Tibial artery (tissue), 4 donors: ENCODE measurements at places on chromosomes 3 and 15.

- H3K4me3 ChIP-seq, result no peak overlapping the region
- DNase-seq, result no peak
- H3K4me1 ChIP-seq, result peaks cover 46% of the 10 kb centered on the region
- H3K36me3 ChIP-seq, result no peaks in the 10 kb centered on the region
- H3K27ac ChIP-seq, result peak overlapping the region; percentile 53
- no peaks in the 10 kb centered on the region for H3K27me3 ChIP-seq
Measured at GRCh38 chr15:89026167-89026566, 62.1 kb upstream of the ABHD2 start.

GRCh38 chr3:129474984-129475804 lies 35.2 kb downstream of the IFT122 start:
- H3K27me3 ChIP-seq, result no peaks in the 10 kb centered on the region
- peaks cover 59% of the 10 kb centered on the region for H3K36me3 ChIP-seq

DNA sequence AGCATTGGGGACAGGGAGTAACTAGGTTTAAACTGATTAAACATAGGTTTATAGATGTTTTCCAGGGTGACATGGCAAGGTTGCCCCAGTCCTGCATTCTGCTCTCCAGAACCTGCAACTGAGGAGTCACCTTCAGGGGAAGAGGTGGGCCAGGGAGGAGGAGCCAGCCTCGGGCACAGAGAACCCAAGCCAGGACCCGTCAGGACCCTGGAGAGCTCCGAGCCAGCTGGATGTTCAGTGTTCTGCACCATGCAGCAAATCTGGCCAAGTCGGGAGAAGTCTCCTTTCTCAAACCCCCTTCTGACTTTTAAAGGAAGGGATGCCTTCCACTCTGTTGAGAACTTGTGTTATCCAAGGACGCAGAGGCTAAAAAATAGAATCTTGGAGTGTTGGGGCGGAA lies 62.1 kb upstream of the SLC6A11 start:
- H3K4me3 ChIP-seq, result no peak overlapping the region
- H3K36me3 ChIP-seq, result no peaks in the 10 kb centered on the region
- no peak for DNase-seq
- no peaks in the 10 kb centered on the region for H3K4me1 ChIP-seq
- H3K27me3 ChIP-seq, result peaks cover 32% of the 10 kb centered on the region

GRCh38 chr3:177860184-177860583 lies 662.9 kb upstream of the TBL1XR1 start:
- no peak overlapping the region for H3K4me3 ChIP-seq
- H3K4me1 ChIP-seq, result no peaks in the 10 kb centered on the region
- no peaks in the 10 kb centered on the region for H3K36me3 ChIP-seq
- no peaks in the 10 kb centered on the region for H3K27me3 ChIP-seq

DNA sequence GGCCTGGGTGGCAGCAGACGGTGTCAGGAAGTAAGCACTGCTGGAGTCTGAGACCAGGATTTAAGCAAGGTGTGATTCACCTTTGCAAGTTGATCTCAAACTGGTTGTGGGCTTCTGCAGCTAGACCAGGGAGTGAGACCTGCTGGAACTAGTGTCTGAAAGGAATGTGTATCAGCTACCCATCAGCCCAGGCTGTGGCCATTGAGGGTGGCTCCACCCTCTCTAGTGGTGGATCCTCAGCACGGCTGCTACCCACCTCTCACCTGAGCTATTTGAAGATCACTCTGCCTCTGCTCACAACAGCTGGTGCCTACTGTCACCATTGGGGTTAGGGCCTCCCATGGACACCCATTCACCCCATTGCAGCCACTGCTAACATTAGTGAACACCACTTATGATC lies 140.3 kb upstream of the DCBLD2 start:
- DNase-seq, result no peak
- no peaks in the 10 kb centered on the region for H3K36me3 ChIP-seq
- no peaks in the 10 kb centered on the region for H3K27me3 ChIP-seq

DNA sequence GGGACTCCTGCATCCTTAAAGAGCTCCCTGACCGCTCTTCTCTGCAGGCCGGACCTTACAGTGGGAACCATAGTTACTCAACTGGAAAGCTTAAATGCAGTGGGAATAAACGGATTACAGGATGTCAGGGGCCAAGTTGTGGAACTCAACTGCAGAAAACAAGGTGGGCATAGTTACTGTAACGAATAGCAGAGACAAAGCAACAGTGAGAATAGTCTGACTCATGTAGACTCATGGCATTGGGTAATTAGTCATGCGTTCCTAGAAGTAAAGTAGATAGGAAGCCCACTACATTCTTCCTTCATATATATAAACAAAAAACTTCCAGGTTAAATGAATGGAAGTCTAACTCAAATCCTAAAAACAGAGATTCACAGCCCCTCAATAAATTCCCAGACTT lies 95.5 kb upstream of the CHRNA7 start:
- H3K4me3 ChIP-seq, result no peak overlapping the region
- no peak for DNase-seq
- no peaks in the 10 kb centered on the region for H3K4me1 ChIP-seq
- H3K27ac ChIP-seq, result no peak overlapping the region
- no peaks in the 10 kb centered on the region for H3K27me3 ChIP-seq

DNA sequence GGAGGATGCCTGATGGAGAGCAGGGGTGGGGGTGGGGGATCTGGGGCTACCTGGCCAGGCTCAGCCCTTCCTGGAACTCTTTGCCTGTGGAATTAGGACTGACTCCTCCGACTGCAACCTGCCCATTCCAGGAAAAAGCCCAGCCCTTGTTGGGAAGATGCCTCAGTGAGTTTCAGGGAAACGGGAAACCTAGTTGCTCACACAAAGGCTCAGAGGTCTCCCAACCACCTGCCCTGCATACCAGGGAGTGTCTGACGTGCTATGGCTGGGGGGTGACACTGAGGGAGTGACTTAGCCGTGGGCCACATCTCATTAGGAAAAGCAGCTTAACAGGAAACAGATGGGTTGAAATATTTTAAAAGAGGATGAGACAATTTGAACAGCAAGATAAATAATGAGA lies 27.9 kb downstream of the CYP8B1 start:
- no peak overlapping the region for H3K4me3 ChIP-seq
- peaks cover 5% of the 10 kb centered on the region for H3K4me1 ChIP-seq
- DNase-seq, result no peak
- no peaks in the 10 kb centered on the region for H3K36me3 ChIP-seq

DNA sequence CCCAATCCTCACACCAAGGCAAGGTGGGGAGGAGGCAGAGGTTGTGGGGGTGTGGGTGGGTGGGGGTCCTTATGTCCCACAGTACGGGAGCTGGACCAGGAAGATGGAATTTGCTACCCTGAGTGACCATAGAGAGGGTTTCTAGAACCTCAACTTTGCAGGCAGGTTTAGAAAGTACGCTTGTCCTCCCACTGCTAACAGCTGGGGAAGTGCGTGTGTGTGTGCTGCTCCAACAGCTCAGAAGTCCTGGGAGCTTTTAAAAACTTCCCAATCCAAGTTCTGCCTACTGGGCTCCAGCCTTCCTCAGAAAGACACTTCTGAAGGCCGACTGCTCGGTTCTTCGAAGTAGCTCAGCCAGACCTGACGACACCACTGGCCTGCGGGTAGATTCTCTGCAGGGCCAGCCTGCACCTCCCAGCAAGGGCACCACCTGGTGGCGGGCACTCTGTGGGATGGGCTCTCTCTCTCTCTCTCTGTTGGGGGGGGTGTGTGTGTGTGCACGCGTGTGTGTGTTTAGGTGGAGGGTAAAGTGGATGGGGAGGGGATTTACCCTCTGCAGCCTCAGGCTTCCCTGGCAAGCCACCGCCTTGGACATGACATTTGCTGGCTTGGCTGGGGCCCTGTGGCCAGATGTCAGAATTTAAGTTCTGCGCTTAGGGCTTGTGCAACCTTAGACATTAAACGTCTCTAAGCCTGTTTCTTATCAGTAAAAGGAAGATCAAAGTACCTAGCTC lies 15.6 kb downstream of the TMEM158 start:
- no peak overlapping the region for H3K4me3 ChIP-seq
- DNase-seq, result peak; percentile 83
- H3K27ac ChIP-seq, result no peak overlapping the region

DNA sequence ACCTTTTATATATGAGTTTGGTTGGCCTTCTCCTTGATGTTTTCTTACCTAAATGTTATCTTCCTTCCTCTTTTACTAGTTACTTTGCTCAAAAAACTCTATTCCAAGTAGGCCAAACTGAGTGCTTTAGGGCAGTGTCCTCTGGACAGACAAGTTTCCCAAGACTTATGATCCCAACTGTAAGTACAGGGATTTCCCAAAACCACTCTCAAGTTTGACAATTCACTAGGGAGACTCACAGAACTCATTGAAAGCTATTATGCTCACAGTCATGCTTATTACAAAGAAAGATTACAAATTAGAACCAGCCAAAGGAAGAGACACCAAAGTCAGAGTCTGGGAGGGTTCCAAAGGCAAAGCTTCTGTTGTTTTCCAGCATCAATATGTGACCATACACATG lies 534.2 kb upstream of the ALCAM start:
- no peak overlapping the region for H3K4me3 ChIP-seq
- no peak overlapping the region for H3K27ac ChIP-seq
- no peaks in the 10 kb centered on the region for H3K27me3 ChIP-seq
- H3K4me1 ChIP-seq, result peaks cover 12% of the 10 kb centered on the region

DNA sequence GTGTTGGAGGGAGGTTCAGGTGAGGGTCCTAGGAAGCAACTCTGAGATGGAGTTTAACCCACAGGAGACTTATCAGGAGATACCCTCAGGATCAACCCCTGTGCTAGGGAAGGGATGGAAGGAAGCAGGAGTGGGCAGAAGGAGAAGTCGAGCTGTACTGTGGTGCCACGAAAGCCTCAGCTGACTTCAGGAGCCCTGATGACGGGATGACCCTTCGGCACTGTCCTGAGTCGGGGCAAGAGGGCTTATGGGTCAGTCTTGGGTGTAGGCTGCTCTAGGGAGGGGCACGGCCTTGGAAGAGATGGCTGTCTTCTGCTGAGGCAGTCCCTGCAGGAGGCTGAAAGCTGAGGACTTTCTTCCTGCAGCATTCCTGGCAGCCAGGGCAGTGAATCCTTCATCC lies 7.7 kb downstream of the CLEC3B start:
- H3K27ac ChIP-seq, result peak overlapping the region; percentile 72
- no peaks in the 10 kb centered on the region for H3K36me3 ChIP-seq
- no peak for DNase-seq
- no peak overlapping the region for H3K4me3 ChIP-seq

- no peaks in the 10 kb centered on the region for H3K4me1 ChIP-seq
- H3K27ac ChIP-seq, result no peak overlapping the region
- no peak overlapping the region for H3K4me3 ChIP-seq
- no peak for DNase-seq
- peaks cover 28% of the 10 kb centered on the region for H3K27me3 ChIP-seq
Measured at GRCh38 chr3:10387881-10388609, 67.1 kb upstream of the SEC13 start.

DNA sequence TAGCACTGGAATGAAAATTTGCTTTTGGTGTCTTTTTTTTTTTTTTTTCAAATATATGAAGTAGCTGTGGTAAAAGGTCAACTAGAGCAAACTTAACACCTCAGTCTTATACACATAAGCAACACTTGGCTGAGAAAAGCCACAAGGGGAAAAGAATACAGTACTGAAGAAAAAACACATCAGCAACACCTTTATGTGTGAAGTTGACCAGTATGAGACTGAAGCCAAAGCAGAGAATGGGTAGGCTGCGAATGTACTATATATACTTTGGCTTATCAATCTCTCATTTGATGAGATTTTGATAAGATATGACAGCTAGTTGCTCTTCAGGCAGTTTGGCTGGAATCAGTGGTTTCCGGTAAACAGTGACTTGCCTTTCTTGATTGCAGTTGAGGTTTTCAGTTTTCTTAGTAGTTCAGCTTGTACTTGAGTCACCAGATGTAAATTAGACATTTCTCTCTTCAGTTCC lies 22.0 kb upstream of the ZCWPW2 start:
- H3K36me3 ChIP-seq, result peaks cover 36% of the 10 kb centered on the region
- no peak overlapping the region for H3K4me3 ChIP-seq
- no peaks in the 10 kb centered on the region for H3K4me1 ChIP-seq
- no peak for DNase-seq
- H3K27ac ChIP-seq, result no peak overlapping the region

DNA sequence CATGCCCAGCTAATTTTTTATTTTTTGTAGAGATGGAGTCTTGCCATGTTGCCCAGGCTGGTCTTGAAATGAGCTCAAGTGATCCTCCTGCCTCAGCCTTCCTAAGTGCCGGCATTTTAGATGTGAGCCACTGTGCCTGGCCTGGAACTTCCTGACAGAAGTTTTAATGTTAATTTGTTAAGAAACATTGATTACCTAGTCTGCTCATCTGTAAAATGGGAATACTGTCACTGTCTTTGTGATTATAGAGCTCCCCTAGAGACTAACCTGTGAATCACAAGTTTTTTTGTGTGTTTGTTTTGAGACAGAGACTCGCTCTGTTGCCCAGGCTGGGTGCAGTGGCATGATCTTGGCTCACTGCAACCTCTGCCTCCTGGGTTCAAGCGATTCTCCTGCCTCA lies 4.3 kb upstream of the EIF3J start:
- H3K4me3 ChIP-seq, result no peak overlapping the region
- DNase-seq, result no peak
- peaks cover 12% of the 10 kb centered on the region for H3K4me1 ChIP-seq
- no peaks in the 10 kb centered on the region for H3K27me3 ChIP-seq

DNA sequence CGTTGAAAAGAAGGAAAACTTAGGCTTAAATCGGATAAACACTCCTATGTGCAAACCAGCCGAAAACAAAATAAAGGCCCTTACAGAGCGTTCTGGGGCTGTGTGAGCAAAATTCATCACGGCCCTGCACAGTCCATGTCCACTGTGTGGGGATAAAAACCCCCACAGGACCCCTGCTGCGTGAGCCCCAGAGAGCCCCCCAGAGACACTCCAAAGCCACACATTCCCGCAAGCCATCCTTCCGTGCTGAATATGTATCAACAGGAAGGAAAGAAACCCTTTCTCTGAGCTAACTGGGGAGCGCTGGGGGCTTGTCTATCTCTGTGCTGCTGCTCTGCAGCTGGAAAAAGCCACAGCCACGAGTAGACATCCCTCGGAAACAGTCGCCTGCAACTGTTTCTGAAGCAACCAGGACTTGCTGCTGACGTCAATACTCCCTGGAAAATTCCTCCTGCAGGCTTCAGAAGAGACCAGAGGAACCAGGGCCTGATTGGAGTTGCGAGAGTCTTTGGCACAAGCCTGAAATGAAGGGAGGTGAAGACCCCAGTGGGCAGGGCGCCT lies 72.7 kb downstream of the NUP210 start:
- no peaks in the 10 kb centered on the region for H3K36me3 ChIP-seq
- DNase-seq, result no peak
- no peak overlapping the region for H3K27ac ChIP-seq

DNA sequence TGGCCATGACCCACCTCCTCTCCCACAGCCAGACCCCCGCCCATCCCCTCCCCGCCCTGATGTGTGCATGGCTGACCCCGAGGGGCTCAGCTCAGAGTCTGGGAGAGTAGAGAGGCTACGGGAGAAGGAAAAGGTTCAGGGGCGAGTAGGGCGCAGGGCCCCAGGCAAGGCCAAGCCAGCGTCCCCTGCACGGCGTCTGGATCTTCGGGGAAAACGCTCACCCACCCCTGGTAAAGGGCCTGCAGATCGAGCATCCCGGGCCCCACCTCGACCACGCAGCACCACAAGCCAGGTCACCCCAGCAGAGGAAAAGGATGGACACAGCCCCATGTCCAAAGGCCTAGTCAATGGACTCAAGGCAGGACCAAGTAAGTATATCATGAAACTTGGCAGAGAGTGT lies 11.7 kb downstream of the MAP1A start:
- H3K27me3 ChIP-seq, result no peaks in the 10 kb centered on the region
- peaks cover 9% of the 10 kb centered on the region for H3K36me3 ChIP-seq
- no peak for DNase-seq
- no peaks in the 10 kb centered on the region for H3K4me1 ChIP-seq

GRCh38 chr3:148101061-148101460 lies 596.6 kb upstream of the AGTR1 start:
- no peaks in the 10 kb centered on the region for H3K27me3 ChIP-seq
- no peaks in the 10 kb centered on the region for H3K4me1 ChIP-seq
- H3K4me3 ChIP-seq, result no peak overlapping the region
- no peaks in the 10 kb centered on the region for H3K36me3 ChIP-seq
- no peak for DNase-seq
